ENCODE measurements at places on chromosomes 12 and 14. TPM values are rescaled to one million over a fixed set of nuclear protein-coding genes. Genes with fewer than 3 reads are reported as not detected.

Gene TESPA1
- not detected for total RNA-seq

Gene CFAP54
- 11.3 TPM for total RNA-seq

Gene SSPN
- 8.5 TPM for total RNA-seq

Gene CPNE6
- not detected for total RNA-seq

Gene OTOGL
- total RNA-seq, result under 0.01 TPM

Gene LTBR
- total RNA-seq, result 103 TPM

Gene KLRK1
- not detected for total RNA-seq

Gene NUDT4
- total RNA-seq, result 35.8 TPM

Gene CD69
- 0.25 TPM for total RNA-seq

Gene SMCO3
- not detected for total RNA-seq

DNA sequence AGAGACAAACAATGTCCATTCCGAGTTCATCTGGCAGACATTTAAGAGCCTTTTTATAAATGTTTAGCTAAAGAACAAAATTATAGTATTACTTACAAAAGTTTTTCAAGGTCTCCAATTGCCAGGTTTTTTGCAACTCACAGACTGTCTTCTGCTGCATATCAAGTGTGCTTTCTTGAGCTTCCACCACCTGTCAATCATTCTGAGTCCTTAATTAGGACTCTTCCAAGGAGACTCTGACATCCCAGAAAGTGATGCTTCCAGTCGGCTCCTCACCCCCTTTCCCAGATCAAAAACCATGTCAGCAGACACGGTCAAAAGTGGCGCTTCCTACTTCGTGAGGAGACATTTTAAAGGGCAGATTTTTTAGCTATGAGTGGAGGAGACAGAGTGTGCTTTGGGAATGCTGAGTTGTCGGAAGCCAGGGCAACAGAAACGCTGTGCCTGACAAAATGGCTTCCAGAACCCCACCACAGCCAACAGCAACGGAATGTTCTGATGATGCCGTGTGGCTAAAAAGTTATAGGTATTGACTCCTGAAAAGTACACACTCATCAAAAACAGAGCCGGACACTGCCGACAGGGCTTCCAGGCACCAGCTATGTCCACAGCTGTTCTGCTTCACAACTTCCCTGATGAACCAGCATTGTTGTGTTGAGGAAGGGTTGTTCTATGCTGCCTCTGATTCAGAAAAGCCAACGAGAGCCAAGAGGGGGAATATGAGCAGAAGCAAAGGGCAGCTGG, 116.1 kb upstream of the SLC35F4 start:
- DNase-seq, result no peak

DNA sequence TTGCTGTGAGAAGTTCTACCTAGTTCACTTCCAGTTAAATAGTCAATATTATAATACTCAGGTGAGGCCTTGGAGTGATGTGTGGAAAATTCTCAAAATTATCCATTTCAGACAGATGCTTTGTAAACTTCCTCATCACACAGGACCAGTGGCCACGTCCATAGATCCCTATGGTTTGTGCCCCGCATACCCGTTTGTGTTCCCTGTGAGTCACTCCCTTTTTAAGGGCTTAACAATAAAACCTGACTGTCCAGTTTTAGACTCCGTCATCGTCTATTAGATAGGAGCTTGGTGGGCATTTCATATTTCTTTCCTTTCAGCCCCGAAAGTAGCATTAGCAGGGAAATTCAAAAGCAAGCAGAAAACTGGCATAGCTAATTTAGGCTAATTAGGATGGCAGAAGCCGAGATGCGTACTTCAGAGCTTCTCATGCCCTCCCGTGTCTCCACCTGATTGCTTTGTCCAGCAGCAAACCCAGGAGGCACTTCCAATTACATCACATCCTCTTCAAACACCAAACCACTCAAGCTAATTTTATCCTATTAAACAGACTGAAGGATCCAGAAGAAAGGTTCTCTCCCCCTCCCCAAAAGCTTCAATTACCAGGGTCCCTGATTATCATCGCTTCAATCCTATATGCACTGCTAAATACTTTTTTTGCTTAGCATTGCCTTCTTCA, 186.6 kb upstream of the OTX2 start:
- no peak for DNase-seq

DNA sequence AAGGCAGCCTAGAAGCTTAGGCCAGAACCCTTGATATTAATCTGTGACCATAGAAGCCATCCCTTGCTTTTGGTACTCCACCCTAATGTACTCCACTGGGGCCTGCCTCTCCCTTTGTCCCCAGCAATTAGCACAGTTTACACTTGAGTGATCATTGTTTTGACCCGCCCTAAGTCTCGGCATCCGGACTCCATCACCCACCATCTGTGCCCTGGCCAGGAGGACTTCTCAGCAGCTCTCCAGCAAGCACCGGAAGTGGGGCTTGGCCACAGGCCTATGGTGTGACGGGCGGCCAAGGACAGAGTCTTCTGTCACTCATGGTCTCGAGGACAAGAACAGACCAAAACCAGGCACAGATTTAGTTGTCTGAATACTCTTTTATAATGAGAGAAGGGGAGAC, 126.5 kb upstream of the NTF3 start:
- no peak for DNase-seq

GRCh38 chr12:25884920-25885234, 73.6 kb upstream of the RASSF8 start:
- DNase-seq, result no peak

DNA sequence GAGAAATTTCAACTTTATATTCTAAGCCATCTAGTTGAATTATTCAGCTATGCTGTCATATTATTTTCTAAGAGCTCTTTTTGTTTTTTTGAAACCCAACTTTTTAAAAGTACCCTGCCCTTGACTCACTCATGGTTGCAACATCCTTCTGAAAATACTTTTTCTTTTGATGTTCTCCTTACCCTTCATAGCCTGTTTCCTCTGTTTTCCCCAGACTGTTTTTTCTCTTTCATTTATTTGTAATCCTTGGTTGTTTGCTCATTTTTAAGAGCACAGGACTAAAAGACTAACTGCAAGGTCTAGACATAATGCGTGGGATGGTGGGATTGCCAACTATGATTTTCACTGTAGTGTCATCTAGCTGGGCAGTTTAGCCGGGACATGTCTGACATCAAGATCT, 21.2 kb upstream of the CDKL1 start:
- peak; percentile 59 for DNase-seq

GRCh38 chr14:63652406-63652805, 10.7 kb upstream of the WDR89 start:
- no peak for DNase-seq

GRCh38 chr14:63551332-63551731, 8.2 kb upstream of the PPP2R5E start:
- DNase-seq, result peak; percentile 29

- no peak for DNase-seq
These were observed 24.4 kb upstream of the KLC1 start for GRCh38 chr14:103604620-103605019.

GRCh38 chr12:127811988-127812387, 455.0 kb upstream of the TMEM132C start:
- no peak for DNase-seq

- no peak for DNase-seq
These were observed 244.6 kb upstream of the SFSWAP start for GRCh38 chr12:131466306-131466705.

DNA sequence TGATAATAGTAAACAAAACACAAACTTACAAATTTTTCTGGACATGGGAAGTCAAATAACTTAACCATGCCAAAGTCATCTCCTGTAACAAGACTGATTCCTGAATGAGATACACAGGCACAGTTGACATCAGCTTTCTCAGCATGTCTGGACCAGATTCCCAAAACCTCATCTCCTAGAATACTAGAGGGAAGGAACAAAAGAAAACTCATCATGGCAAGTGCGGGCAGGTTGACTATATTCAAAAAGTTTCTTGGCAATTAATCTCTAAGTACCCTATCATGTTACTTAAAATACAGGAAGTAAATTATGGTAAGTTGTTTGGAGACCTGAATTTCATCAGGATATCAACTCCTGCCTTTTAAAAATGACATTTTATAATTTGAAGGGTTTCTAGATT, 53.9 kb downstream of the ZC3H14 start:
- no peak for DNase-seq

DNA sequence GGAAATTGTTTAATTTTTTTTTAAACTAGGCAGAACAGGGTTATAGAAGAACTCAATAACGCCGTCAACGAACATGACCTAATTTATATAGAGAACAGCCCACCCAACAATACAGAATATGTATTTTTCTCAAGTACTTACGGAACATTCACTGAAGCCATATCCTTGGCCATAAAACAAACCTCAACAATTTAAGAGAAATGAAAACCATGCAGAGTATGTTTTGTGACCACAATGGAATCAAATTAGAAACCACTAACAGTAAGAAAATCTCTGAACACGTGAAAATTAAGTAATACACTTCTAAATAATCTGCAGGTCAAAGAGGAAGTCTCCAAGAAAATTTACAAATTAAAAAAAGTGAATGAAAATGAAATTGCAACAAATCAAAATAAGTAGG, 9.4 kb downstream of the SART3 start:
- no peak for DNase-seq

GRCh38 chr12:4272424-4273272, 914 bp upstream of the CCND2 start:
- DNase-seq, result no peak

DNA sequence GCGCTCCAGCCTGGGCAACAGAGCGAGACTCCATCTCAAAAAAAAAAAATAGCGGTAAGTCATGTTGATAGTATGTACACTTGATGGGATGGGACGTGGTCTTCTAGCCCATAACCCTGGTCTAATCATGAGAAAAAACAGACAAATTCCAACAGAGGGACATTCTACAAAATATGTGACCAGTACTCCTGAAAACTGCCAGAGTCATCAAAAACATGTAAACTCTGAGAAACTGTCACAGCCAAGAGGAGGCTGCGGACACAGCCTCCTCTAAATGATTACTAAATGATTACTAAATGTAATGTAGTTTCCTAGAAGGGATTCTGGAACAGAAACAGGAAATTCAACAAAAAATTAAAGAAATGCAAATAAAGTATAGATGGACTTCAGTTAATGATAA, 20.9 kb downstream of the CDKL1 start:
- no peak for DNase-seq

DNA sequence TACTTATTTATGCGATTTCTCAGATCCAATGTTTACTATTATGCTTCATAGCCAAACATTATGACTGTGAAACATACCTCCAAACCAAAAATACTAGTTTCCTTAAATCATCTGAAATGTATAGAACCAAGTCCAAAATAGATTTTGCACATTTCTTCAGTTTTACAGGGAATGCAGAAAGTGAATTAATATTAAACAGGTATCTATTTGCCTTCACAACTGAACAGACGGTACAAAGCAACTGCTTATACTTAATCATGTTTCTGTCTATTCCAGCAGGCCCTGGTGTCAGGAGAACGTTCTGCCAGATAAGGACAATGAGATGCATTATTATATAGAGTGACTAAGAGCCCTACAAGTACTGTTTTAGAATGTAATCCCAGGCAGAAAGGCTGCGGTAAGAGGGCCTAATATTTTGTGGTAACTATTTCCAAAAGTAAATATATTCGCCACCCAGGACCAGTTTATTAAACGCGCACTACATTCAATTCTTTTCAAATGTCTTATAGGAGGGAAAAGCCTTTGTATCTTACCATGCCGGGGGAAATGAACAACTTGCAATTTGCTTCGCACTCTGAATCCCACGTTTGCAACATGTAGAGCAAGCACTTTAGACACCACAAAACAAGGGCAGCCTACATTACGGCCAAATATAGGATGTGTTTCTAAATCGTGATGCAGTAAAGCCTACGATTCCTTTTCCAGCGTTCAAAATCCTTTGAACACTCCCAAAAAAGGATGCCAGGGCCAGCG, 1.5 kb downstream of the CORO1C start:
- DNase-seq, result no peak

DNA sequence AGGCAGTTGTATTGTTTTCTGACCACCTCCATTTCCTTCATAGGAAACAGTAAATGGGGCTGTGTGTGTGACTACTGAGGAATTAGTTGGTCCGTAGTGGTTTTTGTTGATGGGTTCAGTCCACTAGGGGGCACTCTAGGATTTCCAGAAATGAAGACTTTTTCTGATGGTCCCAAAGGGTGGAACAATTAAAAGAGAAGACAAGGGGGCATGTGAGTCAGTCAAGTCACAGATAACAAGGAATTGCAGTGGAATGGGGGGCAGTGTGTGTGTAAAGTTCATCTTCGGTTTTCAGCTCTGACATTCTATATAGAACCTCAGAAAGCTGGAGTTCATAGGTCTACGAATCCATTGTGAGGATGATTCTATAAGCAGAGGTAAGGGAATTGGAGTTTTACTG, 186.6 kb upstream of the OR4E1 start:
- no peak for DNase-seq

DNA sequence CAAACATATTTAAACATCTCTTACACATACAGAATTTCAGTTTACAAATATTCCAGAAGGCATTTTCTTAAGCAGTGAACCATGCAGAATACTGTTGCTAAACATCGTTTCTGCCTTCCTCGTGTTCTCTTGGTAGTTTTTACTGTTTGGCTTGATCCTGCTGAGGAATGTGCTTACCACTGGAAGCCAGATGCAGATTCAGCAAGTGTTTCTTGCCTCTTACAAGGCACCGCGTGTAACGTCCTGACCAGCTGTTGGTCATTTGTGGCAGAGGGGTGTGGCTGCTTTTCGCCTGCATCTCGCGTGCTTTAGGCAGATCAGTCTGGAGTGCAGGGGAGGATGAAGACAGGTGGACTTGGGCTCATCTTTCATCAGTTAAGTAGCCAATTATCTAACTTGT, 12.4 kb downstream of the EIF2B1 start:
- no peak for DNase-seq
